Activated CD4-positive, alpha-beta T cell treated with anti-CD3 and anti-CD28 coated beads, Interleukin-2, amount 10 ng/mL, durations not matched to agents 7 days and 5 days (primary cell): ENCODE measurements at places on chromosomes 2 and 18.

DNA sequence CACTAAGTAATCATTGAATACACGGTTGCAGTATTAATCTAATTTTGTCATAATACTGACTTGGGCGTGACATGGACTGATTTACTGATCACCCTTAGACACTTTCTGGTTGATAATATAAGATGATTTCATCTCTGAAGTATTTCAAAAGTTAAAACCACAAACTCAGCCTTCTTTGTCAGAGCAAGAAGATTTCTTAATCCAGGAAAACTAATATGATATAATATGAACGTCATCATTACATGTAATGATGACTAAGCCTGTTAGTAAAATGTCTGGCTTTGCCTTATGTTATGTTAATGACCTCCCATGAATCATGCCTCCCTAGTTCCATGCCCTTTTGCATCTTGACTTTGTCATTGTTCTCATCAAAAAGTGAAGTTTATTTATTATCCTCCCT is 1325.0 kb upstream of the CDH2 start:
- DNase-seq, result no peak

DNA sequence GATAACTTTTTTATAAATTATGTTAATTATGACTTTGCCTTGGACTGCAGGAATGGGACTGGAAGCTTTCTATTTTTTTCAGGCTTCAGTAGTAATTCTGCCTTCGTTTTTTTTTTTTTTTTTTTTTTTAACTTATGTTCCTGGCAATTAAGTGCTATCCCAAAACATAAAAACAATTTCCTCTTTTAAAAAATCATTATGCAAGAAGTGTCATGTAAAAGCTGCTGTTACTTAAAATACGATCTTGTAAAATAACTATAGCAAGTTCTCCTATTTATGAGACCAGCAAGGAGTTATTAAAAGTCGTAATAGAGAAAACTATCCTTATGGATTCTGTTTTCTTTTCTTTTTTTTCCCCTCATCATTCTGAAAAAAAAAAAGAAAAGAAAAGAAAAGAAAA is 301.6 kb upstream of the FBXO11 start:
- DNase-seq, result no peak

DNA sequence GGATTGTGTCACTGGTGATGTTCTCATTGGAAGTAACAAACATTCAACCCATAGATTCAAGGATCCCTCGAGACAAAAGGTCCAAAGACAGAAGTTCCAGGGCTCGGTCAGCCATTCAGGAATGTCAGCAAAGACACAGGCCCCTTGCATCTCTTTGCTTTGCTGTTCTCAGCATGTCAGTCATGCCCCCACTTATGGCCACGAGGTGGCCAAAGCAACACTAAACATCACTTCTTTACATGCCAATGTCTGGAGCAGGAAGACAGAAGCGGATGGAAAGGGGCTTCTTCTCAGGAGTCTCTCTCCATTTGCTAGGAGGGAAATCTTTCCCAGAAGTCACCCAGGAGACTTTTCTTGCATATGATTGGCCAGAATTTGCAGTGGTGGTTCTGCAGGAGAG is 191.6 kb upstream of the SP5 start:
- DNase-seq, result no peak

DNA sequence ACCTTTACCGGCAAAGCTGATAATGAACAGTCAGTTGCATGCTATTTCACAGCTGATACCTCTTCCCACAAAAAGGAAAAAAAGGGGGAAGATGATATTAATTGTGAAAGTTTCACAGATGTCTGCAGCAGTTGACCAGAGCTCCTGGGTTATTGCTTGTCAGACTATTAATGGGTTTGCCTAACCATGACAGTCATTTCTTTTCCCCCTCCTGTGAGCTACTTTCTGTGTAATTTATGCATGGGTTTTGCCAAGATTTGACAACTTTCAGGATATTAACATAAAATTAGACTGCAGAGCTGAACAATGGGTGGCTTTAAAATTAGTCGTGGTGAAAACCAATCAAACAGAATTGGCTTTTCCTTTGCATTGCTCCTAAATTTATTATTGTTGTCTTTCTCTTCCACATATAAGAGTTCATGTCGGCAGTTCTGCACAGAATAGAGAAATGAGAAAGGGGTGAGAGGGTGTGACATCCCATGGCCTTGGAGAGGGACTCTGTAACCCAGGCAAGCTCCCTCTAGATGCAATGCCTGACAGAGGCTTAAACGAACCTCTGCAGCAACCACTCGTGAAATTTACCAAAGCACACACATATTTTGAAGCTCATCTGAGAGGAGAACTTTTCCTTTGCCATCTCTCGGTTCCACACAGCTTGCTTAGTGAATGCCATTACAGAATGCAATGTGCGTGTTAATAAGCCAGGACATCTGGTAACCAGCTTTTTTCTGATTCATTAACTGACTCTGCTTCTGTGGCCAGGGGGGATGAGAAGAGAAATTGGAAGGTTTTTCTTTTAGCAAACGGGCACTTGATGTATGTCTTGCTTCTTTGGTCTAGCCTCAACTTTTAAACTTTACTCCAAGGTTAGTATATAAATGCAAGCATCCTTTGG is 82.2 kb upstream of the ITGA4 start:
- DNase-seq, result no peak

DNA sequence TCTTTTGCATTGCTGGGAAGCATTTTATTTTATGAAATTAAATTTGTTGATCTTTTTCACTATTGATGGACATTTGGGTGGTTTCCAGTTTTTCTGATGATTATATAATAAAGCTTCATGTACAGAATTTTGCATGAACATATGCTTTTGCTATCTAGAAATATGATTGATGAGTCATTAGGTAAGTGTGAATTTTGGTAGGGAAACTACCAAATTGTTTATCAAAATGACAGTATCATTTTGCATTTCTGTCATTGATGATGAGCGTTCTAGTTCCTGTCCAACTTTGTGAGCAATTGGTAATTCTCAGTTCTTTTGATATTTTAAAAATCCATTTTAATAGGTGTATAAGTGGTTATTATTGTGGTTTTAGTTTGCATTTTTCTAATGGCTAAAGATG is 67.7 kb downstream of the TAF4B start:
- no peak for DNase-seq

DNA sequence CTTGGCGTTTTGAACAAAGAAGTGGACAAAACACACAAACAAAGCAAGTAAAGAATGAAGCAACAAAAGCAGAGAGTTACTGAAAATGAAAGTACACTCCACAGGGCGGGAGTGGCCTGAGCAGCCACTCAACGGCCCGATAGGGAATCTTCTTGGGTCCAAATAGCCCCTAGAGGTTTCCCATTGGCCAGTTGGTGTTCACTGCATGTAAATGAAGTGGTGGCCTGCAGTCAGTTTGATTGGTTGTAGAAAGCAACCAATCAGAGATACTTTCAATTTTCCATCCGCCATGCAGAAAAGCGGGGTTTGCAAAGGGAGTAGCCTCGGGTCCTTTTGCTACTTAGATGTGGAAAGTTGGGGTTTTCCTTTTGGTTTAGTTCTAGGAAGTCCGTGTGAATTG is 31.6 kb downstream of the CYBRD1 start:
- DNase-seq, result no peak

DNA sequence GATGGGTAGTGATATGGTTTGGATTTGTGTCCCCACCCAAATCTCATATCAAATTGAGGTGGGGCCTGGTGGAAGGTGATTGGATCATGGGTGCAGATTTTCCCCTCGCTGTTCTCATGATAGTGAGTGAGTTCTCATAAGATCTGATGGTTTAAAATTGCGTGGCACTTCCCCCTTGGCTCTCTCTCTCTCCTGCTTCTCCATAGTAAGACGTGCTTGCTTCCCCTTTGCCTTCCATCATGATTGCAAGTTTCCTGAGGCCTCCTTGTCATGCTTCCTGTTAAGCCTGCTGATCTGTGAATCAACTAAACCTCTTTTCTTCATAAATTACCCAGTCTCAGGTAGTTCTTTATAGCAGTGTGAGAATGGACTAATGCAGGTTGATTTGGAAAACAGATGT is 223.2 kb upstream of the APCDD1 start:
- no peak for DNase-seq

DNA sequence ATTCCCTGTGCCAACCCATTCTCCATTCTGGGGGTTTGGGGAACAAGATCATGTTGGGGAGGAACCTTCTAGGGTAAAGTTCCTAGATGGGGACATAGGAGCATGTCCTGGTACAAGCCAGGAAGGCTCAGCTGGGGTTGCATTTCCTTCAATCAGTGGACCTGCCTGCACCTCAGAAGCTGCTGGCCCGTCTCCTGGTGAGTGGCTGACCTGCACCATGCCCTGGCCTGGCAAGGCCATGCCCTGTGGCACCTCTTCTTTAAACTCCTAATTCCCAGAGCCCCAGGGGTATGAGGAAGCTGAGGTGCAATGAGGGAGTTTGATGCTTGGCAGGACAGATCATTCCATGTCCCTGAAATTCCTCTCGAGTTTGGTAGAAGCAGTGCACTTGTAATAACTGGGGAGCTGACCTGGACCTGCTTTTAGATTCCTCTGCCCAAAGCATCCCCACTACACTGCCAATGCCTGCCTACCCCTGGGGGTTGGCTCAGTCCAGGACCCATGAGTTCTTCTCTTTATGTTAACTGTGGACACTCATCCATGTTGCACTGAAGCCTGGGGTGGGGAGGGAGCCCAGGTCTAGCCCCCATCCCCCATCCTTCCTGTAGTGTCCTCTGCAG is 25.3 kb downstream of the MROH2A start:
- no peak for DNase-seq

DNA sequence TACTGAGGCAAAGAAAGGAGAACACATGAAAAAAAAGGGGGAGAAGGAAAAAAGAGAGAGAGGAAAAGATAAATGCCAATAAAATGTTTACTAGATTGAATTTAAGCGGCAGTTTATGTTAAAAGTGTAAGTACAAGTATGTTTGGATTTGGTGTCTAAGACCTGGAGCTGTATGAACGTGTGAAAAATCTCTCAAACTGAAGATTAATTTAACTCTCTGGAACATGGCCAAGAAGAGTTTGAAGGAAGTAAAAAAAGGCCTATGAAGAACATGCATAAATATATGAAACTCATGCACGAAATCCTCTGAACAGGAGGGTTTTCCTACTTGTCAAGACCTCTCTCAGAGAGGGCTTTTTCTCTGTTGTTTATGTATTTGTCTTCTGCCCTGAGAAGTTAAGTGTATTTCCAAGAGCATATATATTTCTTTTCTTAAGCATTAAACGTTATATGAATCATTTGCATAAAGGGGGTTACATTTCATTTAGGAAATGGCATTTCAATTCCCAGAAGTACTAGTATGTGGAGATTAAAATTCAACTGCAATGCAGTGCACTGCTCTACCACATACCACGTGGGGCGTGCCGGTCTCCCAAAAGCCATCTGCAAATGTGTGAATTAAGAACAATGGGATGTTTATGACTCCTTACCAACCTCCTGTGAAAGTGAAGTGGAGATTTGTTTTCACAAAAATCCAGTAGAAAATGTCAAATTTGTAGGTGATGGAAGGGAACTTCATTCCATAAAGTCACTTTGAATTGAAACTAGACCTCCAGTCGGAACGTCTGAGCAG is 281.1 kb upstream of the TRIB2 start:
- DNase-seq, result no peak

- DNase-seq, result no peak
Measured at GRCh38 chr2:160522951-160523710, 29.5 kb upstream of the RBMS1 start.

DNA sequence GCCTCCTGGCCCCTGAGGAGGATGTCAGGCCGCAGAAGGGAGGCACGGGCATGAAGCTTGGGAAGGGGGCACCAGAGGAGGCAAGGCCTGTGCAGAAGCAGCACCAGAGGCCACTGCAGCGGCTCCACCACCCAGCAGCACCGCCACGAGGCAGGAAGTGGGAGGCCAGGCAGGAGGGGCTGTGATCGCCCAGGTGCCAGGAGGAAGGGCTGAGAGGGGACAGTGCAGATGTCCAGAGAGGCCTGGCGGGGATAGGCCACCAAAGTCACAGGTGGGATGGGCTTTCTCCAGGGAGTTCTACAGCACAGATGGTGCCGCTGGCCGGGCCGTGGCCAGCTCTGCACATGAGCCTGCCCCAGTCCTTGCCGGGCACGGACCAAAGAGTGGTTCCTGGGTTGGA is 6.0 kb upstream of the ALPI start:
- no peak for DNase-seq

DNA sequence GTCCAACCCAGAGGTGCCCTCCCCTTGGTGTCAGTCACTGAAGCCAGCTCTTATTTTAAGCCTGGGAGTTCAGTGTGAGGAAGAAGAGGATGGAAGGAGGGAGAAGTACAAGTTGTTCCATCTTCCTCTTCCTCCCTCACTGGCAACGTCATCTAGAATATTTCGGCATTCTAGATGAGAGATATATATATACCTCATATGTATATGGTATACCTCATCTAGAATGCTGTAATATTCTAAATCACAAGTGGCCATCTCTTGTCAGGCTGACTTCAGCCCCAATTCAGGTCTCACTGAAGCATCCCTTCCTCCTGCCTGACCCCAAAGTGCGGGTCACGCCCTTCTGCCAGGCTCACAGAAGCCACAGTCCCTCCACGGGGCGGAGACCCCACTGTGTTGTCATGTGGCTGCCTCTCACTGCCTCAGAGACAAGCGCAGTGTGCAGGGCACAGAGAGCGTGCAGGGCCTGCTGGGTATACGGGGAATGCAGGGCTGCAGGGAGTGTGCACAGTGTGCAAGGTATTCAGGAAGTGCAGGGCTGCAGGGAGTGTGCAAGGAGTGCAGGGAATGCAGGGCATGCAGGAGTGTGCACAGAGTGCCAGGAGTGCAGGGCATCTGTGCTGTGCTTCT is 32.8 kb upstream of the B3GNT7 start:
- no peak for DNase-seq

GRCh38 chr2:133790711-133791110 is 222.4 kb upstream of the NCKAP5 start:
- DNase-seq, result no peak

DNA sequence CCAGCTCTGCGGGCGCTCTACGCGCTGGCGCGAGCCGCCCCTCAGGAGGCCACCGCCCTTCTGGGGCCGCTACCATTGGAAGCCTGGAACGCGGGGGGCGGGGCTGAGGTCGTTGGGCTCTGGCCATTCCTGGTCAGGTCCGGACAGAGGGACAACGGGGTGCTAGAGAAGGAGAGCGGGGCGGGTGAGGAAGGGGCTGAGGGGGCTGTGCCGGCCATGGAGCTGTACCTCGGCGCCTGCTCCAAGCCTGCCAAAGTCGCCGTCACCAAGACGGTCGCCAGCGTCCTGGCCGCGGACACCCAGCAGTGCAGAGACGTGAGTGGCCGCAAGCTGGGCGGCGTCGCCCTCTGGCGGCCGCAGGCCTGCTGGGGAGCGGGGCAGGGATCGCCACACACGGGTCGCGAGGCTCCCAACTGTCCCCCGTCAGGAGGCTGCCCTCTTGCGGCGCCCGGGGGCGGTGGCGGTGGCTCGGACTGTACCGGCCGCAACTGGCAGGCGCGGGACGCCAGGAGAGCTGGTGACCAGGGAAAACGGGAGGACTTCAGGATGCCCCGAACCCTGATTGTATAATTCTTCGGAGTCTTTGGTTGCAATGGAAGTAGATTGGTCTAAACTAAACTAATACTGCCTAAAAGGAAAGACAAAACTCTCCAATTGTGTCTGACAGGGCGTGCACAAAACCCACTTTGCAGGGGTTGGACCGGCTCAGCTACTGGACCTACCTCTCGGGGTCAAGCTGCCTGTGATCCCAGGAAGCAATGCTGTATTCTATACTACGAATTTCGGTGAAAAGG is at the start of gene FSIP2:
Gene FSIP2 (plus strand): TSS at position 126 of the 794 bp plus-strand sequence. CDS start 91 bp downstream, at position 217.
- DNase-seq, result peak; percentile 26
